HFFc6 (cell line): ENCODE measurements at places on chromosomes 16 and 17. TPM values are rescaled to one million over a fixed set of nuclear protein-coding genes. Genes with fewer than 3 reads are reported as not detected.

DNA sequence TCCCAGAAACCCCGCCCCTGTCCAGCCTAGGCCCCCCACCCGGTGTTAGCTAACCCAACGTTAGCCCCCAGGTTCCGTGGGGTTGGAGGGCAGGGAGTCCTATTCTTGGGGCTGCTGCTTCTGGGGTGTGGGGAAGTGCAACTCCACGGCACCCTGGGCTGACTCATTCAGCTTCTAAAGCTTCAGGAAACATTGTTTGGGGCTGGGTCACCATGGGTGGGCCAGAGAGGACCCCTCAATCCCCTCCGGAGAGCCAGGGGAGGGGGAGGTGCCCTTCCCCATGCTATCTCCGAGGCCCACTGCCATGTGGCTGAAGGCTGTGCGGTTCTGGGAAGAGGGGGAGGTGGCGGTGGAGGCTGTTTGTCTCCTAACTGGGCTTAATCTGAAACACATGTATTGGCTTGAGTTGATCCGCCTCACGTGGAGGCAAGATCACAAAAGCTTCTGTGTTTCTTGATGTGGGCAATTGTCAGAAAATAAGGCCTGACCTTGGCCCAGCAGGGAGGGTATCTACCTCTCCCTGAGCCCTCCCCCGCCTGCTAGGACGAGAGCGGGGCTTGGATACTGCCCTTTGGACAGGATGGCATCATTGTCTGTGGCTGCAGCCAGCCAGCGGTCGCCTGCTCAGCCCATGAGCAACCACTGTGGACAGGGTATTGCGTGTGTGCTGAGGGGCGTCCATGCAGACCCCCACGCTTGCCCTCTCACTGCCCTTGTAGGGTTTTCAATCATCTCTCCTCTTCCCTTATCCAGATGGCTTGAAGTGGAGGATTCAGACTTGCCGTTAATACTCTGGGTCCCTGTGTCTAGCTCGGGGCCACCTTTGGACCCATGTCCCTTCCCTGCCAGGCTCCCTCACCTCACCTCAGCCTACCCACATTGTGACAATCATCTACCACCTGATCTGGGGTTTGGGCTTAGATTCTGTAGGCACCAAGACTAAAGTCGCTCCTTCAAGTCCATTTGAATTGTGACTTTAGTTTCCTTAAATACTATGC lies 1.3 kb downstream of the SERPINF1 start:
- DNase-seq: peak; percentile 28

- no peak for DNase-seq
These were observed 21.7 kb downstream of the G6PC1 start for GRCh38 chr17:42922294-42922693.

- DNase-seq: no peak
These were observed 172.4 kb downstream of the ABCA8 start for GRCh38 chr17:68782789-68783188.

DNA sequence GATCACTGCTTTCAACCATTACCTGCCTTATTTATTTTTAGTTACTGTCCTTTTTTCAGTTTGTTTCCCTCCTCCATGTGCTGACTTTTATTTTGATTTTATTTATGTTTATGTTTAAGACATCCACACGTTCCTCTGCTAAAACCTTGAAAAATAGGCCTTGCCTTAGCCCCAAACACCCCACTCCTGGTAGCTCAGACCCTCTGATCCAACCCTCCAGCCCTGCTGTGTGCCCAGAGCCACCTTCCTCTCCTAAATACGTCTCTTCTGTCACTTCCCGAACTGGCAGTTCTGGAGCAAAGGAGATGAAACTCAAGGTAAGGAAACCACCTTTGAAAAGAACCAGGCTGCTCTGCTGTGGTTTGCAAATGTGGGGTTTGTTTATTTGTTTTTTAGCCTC lies 9.3 kb upstream of the STH start:
- DNase-seq: no peak

DNA sequence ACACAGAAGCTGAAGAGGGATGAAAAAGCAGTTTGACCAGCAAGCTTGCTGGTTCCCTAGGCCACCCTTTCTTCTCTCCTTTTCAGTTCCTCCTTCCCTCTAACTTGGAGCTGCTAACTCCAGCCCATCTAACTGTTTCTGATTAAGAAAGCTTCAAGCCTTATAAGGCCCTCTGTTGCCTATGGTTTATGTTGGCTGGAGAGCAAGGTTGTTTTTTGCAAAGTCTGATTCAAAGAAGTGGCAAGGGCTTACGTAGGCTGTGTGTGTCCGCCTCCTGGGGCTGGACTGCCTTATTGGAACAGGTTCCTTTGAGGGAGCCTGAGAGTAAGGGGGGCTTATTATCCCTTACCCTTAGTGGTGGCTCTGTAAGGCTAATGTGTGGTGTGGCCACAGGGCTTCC lies 7.1 kb downstream of the AKAP1 start:
- DNase-seq: no peak

GRCh38 chr17:57343717-57344116 lies 87.4 kb downstream of the MSI2 start:
- DNase-seq: no peak

DNA sequence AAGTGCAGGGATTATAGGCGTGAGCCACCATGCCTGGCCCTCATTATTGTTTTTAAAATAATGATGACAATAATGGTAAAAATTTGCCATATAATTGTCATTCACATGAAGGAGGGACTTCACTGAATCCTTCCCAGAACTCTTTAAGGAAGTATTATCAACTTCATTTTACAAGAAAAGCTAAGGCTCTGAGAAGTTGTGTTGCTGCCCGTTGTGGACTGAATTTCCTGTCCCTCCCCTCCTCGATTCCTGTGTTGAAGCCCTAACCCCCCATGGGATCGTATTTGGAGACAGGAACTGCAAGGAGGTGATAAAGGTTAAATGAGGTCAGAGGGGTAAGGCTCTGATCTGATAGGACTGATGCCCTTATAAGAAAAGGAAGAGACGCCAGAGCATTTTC lies 458.0 kb downstream of the HAPSTR1 start:
- no peak for DNase-seq

DNA sequence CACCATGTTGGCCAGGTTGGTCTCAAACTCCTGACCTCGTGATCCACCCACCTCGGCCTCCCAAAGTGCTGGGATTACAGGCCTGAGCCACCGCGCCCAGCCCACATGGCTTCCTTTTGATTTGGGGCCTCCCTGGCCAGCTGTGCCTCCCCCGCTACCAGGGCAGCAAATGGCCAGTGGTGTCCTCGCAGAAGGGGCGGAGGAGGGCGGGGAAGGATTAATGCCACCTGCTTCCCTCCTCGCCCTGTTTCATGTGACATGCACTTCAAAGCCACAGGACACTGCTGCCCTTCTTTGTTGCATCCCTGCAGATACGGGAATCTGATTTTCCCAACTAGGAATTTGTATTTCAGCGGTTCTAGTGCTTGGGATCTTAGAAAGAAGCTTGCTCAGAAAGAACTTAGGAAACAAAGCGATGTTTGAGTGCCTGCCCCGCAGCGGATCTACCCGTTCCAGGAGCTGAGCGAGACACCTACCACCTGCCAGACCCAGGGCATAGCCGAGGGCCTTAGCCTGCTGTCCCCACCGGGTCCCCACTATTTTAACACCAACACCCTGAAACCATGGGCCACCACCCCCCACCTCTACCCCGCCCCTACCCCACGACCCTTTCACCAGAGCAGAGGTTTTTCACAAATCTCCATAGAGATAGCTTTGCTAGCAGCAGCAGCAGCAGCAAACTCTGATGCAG lies 37.7 kb upstream of the CCDC182 start:
- no peak for DNase-seq

GRCh38 chr17:29129731-29130130 lies 50.5 kb downstream of the MYO18A start:
- no peak for DNase-seq

GRCh38 chr16:643050-643368 lies 1.4 kb downstream of the MCRIP2 start:
- DNase-seq: no peak

GRCh38 chr17:64411999-64412771 lies 21.5 kb upstream of the PECAM1 start:
- DNase-seq: no peak

The ATP2A1 gene
- 0.53 to 0.75 TPM (median 0.69 TPM) in 3 replicates for total RNA-seq

The TLK2 gene
- total RNA-seq: 36.7 and 40.0 TPM in 2 replicates

The IRX3 gene
- 5.7 to 17.8 TPM (median 7.0 TPM) in 3 replicates for total RNA-seq

The CFAP97D1 gene
- not detected in 3 replicates for total RNA-seq

The PDPR gene
- total RNA-seq: 18.5 to 21.4 TPM (median 18.8 TPM) in 3 replicates

The NTHL1 gene
- 27.9 to 33.2 TPM (median 28.4 TPM) in 3 replicates for total RNA-seq
